Hematopoietic multipotent progenitor cell (in vitro differentiated cells): ENCODE measurements at places on chromosomes 7 and 10.

DNA sequence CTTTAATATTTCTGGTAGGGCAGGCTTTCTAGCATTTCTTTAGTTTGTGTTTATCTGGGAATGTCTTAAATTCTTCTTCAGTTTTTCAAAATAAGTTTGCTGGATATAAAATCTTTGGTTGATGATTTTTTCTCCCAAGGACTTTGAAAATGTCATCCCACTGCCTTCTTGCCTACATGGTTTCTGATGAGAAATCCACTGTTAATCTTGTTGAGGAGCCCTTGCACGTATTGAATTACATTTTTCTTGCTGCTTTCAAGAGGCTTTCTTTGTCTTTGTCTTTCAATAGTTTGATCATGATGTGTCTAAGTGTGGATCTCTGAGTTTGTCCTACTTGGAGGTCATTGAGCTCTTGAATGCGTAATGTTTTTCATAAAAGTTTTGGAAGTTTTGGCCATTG is 66.0 kb downstream of the CASD1 start:
- DNase-seq: no peak

GRCh38 chr10:60760711-60761210 is 17.5 kb upstream of the CDK1 start:
- DNase-seq: no peak

- DNase-seq: no peak
These were observed 12.3 kb downstream of the CISD1 start for GRCh38 chr10:58281092-58281752.

DNA sequence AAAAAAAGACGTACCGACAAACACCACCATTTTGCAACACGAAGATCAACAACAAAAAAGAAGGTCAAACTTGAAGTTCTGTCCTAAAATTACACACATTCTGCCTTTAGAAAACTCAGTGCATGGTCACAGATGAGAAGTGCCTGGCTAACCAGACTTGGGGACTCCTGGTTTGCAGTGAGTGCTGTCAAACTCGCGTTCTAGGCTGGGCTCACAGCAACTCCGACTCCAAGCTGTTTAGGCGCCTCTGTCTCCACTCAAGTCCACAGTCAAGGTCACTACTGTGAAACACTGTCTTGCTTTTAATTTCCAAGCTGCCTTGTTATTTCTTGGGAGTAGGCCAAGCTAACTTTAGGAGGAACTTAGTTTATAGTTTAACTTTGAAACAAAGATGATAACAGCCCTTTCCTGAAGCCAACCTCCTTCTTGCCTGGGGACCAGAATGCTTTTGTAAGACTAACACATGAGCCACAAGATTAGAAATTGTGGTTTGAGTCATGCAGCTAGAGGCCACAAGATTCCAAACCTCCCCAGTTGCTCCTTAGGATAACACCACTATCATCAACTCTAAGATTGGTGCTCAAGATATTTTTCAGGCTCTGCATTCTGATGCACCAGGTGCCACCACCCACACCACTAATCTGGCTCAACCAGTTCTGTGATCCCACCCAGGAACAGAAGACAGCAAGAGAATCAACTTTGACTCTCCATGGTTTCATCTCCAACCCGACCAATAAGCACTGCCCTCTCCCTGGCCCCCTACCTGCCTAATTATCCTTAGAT is 1.1 kb upstream of the DNAAF5 start:
- DNase-seq: no peak

GRCh38 chr10:68284062-68285001 is 47.5 kb upstream of the HNRNPH3 start:
- DNase-seq: no peak

- no peak for DNase-seq
These were observed 27.2 kb downstream of the CDH23 start for GRCh38 chr10:71423901-71424300.

- DNase-seq: no peak
These were observed 153.0 kb downstream of the ATE1 start for GRCh38 chr10:121774813-121775212.

DNA sequence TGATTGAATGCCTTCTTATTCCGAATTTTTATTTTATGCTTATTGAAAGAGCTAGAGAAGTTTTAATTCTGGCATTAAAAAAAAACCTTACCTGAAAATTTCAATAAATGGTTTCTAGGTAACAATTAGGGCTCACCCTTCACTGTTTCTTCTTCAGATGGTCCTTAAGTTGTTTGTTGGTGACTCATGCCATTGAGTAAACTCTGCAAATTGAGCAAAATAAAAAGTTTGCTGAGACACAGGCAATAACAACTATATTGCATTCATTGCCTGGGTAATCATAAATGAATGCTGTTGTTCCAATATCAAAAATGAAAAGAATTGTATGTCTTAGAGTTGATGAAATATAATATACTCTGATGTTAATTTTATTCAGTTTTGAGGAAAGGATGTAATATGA is 300.3 kb downstream of the CDK14 start:
- no peak for DNase-seq

- DNase-seq: no peak
These were observed 37.8 kb downstream of the SRPK2 start for GRCh38 chr7:105350906-105351305.

- no peak for DNase-seq
These were observed 281 bp upstream of the EXOC6 start for GRCh38 chr10:92848037-92848440.

DNA sequence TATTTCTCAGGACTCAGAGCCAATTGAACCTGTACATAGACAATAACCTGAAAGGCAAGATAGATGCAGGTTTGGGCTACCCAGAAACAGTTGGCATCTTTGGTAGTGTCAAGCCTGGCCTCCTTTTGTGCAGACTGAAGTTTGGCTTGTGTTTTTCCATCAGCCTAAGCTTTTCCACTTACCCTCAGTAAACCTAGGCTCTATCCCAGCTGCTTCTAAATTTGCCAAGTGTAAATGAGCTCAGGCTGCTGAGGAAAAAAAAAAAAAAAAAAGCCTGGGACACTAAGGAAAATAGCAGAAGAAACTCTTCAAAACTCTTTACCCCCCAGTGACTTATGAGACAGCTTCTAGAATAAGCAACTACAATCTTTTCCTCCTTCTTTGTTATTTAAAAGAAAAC is 316.3 kb upstream of the SORCS1 start:
- no peak for DNase-seq

DNA sequence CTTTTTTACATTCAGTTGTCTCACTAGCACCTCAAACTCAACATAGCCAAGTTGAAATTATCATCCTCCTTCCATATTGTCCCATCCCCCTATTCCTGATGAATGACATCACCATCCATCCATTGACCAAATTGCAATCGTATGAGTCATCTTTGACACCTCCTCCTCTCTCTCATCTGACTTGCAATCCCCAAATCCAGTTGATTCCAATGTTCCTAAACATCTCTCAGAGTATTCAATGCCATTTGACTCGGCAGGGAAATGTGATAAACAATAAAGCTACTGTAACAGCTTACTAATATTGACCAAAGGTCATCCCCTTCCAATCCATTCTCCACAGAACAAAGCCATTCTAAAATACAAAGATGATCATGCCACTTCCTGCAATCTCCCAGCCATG is 1047.8 kb downstream of the NRG3 start:
- no peak for DNase-seq

- no peak for DNase-seq
These were observed 392.3 kb downstream of the SUGCT start for GRCh38 chr7:40526951-40527715.

DNA sequence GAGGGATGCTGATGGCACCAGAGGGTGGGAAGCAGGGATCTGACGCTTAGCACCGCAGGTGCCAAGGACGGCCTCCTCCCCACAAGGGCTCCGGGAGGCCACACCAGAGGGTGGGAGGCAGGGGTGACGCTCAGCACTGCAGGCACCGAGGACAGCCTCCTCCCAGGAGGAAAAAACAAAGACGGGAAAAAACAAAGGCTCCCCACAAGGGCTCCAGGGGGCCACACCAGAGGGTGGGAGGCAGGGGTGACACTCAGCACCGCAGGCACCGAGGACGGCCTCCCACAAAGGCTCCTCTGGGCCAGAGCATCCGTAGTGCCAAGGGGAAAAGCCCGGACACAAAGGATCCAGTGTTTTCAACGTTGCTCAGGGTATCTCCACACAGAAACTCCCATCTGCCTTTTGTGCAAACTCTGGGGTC is 25.6 kb downstream of the DIP2C start:
- no peak for DNase-seq

DNA sequence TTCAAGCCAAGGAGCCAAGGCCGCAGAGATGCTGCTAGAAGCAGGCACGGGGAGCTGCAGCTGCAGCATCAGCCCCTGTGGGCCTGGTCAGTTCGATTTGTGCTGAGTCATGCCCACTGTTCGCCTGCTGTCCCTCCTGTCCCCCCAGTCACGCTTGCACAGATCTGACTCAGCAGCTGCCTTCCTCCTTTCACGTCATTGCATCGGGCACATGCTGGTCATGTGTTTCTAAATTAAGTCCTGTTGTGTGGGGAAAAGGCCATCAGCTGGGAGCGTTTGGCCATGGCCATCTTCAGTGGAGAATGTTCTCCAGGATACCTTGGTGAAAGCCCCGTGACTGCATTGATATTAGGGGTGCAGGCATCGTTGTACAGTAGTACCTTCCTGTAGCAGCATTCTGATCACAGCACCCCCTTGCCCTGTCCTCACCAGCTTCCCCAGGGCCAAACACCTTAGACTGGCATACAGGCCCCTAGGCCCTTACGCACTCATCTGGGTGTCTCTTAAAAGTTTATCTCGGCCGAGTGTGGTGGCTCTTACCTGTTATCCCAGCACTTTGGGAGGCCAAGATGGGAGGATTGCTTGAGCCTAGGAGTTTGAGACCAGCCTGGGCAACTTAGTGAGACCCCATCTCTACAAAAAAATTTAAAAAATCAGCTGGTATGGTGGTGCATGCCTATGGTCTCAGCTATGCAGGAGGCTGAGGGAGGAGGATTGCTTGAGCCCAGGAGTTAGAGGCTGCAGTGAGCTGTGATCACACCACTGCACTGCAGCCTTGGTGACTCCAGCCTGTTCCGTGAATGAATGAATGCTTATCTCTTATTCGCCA is 23.2 kb downstream of the POR start:
- DNase-seq: no peak

DNA sequence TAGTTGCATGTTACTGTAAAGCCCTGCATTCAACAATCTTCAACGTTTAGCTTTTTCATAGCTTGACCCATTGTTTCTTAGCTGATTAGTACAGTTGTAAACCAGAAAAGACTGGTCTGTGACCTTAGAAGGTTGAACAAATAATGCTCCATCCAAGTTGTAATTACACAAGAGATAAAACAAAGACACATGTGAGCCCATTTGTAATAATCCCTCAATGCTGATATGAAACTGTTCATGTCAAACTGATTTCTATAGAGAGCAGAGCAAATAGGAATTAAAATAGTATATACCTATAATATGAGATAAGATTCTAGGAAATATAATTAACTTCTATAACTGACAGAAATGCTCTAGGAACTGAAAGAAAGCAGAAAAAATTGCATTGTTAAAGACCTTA is 94.7 kb upstream of the SLC25A13 start:
- DNase-seq: no peak

DNA sequence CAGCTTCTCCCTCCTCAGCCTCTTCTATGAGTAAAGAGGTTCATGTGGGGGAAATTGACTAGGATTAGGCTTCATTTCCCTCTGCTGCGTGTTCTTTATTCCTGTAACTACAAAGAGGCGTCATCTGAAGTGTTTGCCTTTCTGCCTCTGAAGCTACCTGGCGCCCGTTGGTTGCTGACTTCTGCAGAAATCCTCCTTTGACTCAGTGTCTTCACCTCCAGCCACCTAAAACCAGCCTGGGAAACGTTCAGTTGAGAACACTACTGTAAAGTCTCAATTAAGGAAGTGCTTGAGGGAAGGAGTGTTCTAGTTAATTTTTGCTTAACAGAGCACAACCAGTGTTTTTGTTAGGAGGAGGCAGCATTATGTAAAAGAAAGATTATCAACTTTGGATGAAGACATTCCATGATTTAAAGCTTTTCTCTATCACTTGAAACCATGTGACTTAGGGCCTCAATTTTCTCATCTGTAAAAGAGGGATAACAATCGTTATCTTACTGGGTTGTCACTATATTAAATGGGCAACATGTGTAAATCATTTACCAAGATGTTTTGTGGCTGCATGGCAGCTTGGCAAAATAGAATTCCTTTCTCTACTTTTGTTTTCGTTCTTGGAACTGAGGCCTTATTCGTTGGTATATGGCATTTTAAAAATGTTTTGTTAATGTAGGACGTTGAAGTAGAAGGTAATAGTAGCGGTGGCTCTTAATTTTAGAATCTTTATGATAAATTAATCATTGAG is 642.9 kb downstream of the SDK1 start:
- no peak for DNase-seq

GRCh38 chr7:148790131-148790726 is 91.5 kb downstream of the CUL1 start:
- no peak for DNase-seq

DNA sequence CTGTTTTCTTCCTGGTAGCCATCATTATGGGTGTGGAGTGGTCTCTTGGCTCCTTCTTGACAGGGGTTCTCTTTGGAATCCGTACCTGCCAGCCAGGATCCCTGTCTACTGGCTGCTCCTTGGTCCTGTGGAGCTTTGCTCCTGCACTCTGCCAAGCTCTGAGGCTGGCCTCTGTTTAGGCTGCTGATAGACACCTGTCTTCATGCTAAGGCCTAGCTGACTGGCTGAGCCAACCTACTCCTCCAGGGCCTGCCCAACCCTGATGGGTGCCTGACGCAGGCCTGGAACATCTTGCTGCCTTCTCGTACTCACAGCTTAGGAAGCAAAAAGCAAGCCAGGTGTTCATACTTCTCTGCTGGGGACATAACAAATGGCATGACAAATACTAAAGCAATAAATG is 333.6 kb upstream of the ZNF32 start:
- DNase-seq: no peak

GRCh38 chr10:115125505-115125904 is 32.3 kb downstream of the ATRNL1 start:
- DNase-seq: no peak

DNA sequence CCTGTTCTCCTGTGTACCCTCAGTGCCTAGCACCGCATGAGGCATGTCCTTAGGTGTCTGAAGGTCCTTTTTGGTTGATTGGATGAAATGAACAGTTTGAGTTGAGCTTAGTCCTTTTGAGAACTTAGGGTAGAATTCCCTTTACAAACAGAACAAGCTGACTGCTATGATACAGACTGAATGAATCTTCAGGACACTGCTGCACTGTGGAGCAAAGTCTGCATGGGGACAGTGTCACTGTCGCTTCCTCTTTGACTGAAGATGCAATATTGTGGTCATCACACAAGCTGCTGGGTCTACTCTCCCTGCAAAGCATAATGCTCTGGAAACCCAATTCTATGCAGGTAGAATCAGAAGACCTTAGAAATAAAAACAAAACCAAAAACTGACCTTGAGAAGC is 8.6 kb upstream of the PLAU start:
- DNase-seq: no peak

GRCh38 chr7:4873071-4873944 is 10.2 kb downstream of the RADIL start:
- DNase-seq: no peak

DNA sequence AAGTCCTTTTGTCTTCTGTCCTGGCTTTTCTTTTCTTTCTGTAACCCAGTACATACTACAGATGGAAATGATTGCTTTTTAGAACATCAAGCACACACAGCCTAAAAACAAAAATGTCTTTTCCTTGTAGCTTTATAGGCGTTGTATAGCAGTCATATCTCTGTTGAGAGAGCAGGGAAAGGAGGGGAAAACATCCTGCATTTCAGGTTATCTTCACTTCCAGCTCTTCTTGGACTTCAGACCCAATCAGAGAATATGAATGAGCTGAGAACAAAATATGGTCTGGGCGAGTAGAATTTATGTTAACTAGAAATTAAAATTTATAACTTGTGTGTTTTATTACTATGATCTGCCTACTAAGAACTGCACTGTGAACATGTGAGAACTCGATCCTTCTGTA is 14.7 kb downstream of the TMEM60 start:
- no peak for DNase-seq
